ENCODE measurements at places on chromosomes 2 and 18.

DNA sequence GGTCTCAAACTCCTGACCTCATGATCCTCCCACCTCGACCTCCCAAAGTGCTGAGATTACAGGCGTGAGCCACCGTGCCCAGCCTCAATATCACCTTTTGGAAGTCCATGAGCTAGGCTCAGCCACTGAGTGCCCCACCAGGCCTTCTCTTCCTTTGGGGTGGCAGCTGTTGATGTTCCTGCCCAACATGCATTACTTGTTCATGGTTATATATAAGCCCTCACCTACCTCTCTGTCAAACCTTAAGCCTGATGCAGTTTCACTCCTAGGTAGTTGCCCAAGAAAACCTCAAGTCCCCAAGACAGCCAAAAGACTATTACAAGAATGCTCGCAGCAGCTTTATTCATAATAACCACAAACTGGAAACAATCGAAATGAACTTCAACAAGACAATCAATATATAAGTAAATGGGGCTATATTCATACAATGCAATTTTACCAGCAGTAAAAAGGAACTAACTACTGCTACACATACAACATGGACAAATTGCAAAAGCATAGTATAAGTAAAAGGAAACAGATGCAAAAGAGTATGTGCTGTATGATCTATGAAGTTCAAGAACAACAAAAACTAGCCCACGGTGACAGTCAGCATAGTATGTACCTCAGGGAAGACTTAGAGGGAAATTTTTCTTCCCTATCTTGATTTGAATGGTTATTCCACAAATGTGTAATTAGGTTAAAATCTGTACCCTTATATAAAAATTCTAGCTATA is 59.6 kb upstream of the REL start:
- DNase-seq, result no peak

DNA sequence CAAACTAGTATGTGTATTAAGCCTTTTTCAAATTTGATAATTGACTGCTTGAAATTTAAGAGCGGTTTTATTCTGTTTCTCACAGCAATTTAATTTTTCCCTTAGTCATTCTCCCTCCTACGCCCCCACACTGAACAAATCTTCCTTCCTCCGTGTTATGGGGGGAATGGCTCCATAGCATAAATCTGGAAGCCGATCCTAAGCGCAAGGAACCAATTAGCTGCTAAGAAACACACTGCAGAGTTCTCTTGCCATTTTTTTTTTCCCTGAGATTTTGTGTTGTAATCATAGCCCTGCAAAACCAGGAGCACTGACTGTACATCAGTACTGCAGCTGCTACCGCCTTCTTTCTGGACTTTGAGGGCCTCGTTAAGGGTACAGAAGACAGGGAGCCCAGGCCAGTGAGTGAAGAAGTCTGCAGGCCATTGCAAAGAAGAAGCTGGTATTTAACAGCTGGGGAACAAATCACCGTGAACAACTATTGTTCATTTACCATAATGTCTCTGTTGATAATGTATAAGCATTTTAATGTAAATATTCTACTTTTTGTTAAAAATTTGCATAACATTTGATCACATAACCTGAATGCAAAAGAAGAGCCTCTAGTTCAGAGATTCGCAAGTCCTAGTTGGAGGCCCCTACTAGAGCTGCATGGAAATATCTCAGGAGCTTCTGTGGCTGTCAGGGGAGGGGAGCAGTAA is 264.0 kb downstream of the LRATD1 start:
- DNase-seq, result no peak

DNA sequence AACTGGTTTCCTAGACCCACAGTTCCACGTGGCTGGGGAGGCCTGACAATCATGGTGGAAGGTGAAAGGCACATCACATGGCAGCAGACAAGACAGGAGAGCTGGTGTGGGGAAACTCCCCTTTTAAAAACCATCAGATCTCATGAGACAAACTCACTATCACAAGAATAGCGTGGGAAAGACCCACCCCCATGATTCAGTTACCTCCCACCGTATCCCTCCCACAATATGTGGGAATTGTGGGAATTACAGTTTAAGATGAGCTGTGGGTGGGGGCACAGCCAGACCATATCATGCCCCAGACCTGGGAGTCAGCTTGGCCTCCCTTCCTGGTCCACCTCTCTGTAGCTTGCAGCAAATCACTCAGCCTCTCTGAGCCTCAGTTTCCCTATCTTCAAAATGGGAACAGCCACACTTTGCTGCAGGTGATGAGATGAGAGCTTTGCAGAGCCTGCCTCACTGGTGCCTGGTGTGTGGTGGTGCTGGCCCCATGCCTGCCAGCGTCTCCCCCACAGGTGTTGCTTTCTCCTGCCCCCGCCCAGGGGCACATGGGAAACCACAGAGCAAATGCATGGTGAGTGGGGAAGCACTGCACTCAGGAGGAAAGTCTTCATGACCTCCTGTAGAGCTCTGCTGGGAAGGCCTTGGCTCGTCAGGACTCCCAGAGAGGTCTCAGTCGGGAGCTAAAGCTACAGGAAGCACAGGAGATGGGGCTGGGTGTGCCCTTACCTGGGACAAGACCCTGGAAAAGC is 31.1 kb downstream of the GREB1 start:
- no peak for DNase-seq

DNA sequence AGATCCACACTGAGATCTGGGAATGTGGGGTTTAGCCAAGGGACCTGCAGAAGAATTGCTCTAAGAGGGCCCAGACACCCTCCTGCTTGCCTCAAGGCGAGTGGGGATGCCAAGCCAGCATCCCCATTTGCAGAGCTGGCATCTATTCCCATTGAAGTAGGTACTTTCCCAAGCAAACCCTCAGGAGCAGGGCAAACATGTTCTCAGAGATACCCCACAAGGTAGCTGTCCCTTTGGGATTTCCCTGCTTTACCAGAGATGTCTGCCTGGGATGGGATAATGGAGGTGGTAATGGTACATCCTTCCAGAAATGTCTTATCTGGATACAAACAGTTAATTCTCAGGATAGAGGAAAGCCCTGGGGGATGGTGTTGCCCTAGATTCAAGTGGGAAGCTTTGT is 51.2 kb downstream of the GYPC start:
- DNase-seq, result no peak

DNA sequence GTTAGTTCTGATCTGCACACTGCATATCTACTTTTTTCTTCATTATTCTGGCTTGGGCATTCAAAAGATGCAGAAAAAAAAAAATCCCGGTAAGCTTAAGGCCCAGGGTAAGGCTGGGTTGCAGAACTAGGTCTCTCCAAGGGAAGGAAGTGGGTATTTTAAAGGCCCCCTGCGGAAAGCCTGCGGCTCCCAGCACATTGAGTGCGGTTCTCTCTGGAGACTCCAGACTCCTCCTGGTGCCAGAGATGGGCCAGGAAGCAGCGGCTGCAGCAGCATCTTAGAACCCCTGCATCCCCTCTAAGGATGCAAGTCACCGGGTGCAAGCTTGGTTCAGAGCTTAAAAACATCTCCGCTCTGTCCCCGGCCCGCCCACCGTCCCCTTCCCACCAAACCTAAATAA is 49.5 kb downstream of the TGIF1 start:
- no peak for DNase-seq

GRCh38 chr18:51082571-51083267 is 52.7 kb downstream of the SMAD4 start:
- DNase-seq, result no peak

DNA sequence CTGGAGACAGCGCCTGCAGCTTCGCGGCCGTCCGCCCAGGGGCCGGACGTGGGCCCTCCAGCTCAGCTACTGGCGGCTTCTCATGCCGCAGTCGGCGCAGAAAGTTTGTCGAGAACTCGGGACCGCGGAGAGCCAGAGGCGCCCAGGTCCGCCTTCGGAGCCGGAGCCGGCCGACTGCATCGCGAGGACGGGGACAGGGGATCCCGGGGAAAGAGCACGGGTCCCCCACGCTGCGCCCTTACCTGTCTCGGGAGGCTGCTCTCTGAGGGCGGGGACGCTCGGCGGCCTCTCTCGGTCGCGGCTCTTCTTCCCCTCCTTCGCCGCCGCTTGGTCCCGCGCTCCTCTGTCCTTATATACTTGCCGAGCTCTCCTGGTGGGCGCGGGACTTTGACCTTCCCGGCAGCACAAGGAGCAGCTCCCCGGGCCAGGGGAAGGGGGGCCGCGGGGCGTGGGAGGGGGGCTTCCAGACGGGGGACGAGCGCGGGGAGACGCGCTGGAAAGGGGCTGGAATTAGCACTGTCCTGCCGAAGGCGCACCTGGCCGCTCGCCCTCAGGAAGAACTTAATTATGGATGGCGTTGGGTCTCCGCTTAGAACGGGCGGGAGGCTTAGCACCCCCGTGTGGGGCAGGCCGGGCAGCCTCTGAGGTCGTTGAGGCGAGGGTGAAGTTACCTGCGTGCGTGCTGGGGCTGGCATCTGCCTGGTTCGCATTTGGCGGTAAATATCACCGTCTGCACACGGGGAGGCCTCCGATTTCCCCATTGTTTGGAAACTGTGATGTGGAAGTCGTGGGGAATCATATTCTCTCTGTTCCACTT is at the start of gene POMC:
TSS of gene POMC (minus strand) at position 325 of the 817 bp plus-strand sequence. CDS start 3,808 bp downstream, outside the sequence.
- no peak for DNase-seq

- DNase-seq, result no peak
Measured at GRCh38 chr2:112162341-112162740, 24.2 kb downstream of the FBLN7 start.

GRCh38 chr18:76414936-76415621 is 80.0 kb downstream of the ZNF516 start:
- DNase-seq, result no peak

- DNase-seq, result no peak
Measured at GRCh38 chr2:8627019-8627691, 54.7 kb upstream of the ID2 start.

GRCh38 chr2:119352357-119352756 is 14.3 kb downstream of the C2orf76 start:
- peak; percentile 2 for DNase-seq

GRCh38 chr2:227500301-227500630 is 28.3 kb downstream of the AGFG1 start:
- DNase-seq, result peak; percentile 75

- no peak for DNase-seq
Measured at GRCh38 chr18:25678221-25678620, 326.3 kb upstream of the ZNF521 start.

GRCh38 chr2:108324531-108325255 is 36.0 kb downstream of the SULT1C2 start:
- DNase-seq, result no peak

DNA sequence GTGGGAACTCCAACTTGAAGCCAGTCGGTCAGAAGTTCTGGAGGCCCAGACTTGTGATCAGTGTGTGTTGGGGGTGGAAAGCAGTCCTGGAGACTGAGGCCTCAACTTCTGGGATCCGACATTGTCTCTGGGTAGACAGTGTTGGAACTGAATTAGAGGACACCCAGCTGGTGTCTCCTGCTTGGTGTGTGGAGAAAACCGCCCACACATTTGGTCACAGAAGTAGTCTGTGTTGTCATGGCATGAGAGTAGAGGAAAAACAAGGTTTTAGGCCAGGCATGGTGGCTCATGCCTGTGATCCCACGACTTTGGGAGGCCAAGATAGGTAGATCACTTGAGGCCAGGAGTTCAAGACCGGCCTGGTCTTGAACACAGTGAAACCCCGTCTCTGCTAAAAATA is 51.5 kb downstream of the PUM2 start:
- no peak for DNase-seq

DNA sequence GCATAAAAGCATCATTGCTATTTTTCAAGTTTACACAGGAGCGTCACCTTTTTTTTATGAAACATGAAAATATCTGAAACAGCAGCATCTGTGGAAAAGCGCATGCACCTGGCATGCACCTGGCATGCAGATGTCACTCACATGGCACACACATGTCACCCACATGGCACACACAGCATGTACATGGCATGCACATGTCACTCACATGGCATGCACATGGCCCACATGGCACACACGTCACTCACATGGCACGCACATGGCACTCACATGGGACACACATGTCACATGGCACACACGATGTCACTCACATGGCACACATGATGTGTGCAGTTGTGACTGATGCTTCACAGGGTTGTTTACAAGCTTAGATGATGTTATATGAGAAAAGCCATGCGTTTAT is 188.0 kb downstream of the ZNF407 start:
- DNase-seq, result no peak

GRCh38 chr2:203820969-203821368 is 46.6 kb upstream of the CTLA4 start:
- DNase-seq, result no peak

- DNase-seq, result no peak
Measured at GRCh38 chr2:73716543-73717250, 20.4 kb downstream of the TPRKB start.

- DNase-seq, result no peak
Measured at GRCh38 chr2:44063033-44063432, 67.2 kb upstream of the LRPPRC start.

- DNase-seq, result peak; percentile 70
Measured at GRCh38 chr2:8677646-8678592, 3.9 kb upstream of the ID2 start.
